ENCODE measurements at places on chromosomes 7 and 10. TPM values are rescaled to one million over a fixed set of nuclear protein-coding genes. Genes with fewer than 3 reads are reported as not detected.

GRCh38 chr7:50656141-50656895 is 91.1 kb upstream of the DDC start:
- DNase-seq, result no peak

- DNase-seq, result no peak
Measured at GRCh38 chr10:112816033-112816430, 134.0 kb upstream of the TCF7L2 start.

DNA sequence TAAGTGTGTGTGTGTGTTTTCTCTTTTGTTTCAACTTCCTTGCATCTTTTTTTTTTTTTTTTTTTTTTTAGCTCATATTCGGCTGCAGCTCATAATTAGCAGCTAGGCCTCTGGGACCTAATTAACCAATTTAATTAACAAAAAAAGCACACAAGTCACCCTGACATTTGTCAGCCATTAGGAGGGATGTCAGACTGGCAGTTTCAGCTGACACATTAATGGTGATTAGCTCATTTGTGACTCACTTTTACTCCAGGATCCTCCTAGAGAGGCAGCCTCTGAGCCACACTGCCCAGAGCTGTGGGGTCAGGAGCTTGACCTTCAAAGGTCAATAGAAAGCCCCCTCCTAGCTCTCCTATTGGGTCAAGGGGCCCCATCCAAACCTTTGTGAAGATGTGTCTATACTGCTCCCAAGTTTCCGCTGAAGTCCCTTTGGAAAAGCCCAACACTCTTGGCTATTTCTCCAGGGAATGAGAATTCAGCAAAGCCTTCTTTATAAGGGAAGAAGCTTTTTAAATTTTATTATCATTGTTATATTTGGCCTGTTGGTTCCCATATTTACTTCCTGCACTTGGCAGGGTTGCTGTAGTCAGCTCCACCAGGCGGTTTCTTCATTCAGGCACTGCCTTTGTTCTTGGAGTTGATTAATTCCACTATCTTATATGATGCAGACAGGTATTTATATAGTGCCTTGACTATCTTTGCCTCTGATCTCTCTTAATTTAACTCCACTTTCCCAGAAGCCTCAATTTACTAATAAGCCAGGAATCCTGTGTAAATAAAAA is 109.5 kb upstream of the HABP2 start:
- no peak for DNase-seq

GRCh38 chr7:39069896-39070881 is 92.5 kb downstream of the POU6F2 start:
- no peak for DNase-seq

DNA sequence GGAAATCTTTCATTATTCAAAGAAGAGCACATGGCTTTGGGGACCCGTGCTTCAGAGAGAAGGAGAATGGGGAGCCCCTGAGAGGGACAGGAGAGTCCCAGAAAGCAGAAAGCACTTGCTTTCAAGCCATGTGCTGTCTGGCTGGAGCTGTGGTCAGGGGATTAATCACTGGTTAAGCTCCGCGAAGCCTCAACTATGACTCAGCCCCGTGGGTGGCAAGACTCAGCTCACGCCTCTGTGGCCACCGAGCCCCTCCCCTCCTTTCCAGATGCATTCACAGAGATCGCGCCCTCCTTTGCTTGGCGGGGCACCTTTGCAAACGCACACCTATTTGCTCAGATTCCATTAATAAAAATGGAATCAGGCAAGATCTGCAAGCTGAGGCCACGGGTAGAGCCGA is 202.9 kb upstream of the TCERG1L start:
- peak; percentile 55 for DNase-seq

DNA sequence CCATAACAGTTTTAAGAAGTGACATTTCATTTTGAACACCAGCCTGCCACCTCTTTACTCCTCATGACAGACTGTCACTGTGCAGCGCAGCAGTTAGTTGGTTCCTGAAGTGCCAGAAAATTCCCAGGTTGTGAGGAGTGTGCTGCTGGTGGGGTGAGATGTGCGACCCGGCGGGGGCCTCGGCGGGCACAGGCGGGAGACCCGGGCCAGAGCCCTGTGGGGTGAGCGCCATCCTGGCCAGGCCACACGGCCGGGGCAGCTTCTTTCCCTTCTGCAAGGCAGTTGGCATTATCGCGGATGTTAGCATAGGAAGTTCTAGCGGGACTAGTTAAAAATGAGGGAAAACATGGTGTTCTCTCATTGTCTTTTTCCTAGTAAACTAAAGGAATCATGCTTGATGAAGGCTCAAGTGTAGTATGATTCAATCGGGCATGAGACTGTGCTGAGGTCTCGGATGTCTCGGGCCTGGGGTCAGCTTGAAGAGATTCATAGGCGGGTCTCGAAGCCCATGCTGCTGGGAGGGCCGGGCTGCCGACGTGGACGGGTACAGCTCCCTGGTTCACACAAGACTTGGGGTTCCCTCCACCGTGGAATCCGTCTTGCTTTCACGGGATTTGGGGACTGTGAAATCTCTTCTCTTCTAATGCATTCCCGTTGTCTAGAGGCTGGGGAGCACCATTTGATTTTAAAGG is 56.1 kb downstream of the MGMT start:
- DNase-seq, result no peak

- no peak for DNase-seq
Measured at GRCh38 chr7:17863095-17863808, 77.0 kb downstream of the SNX13 start.

DNA sequence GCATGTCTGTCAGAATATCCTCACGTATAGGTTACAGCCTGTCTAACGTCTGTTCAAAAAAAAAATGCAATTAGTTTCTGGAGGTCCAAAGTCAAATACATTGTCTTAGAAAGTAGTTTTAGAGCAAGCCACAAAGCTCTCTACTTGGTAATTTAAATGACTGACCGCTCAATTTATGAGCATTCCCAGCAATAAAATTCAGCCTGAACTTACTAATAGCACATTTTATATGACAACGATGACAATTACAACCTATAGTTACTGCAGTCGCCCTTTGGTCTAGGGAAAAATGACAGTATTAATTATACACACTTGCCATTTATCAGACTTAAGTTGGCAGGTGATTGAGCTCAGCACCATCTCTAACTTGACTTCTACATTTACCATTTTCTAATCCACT is 425.8 kb upstream of the STEAP1 start:
- no peak for DNase-seq

- DNase-seq, result no peak
Measured at GRCh38 chr7:36942955-36943354, 218.7 kb upstream of the AOAH start.

- DNase-seq, result no peak
Measured at GRCh38 chr10:665579-666091, 23.8 kb downstream of the DIP2C start.

DNA sequence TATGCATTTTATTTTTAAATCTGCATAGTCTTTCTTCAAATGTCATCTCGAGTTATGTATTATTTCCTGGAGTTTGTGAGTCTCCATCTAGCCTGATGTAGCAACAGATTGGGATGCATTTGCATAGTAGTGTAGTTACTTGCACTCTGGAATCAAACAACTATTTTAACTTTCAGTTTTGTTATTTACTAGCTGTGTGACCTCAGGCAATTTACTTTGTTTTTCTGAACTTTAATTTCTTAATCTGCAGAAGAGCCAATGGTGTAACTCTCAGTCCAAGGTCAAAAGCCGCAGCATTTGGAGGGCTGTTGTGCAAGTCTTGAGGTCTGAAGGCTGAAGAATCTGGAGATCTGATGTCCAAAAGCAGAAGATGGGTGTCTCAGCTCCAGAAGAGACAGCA is 175.8 kb upstream of the SORCS1 start:
- DNase-seq, result no peak

- DNase-seq, result peak; percentile 38
Measured at GRCh38 chr7:96823274-96823673, 113.6 kb upstream of the SEM1 start.

DNA sequence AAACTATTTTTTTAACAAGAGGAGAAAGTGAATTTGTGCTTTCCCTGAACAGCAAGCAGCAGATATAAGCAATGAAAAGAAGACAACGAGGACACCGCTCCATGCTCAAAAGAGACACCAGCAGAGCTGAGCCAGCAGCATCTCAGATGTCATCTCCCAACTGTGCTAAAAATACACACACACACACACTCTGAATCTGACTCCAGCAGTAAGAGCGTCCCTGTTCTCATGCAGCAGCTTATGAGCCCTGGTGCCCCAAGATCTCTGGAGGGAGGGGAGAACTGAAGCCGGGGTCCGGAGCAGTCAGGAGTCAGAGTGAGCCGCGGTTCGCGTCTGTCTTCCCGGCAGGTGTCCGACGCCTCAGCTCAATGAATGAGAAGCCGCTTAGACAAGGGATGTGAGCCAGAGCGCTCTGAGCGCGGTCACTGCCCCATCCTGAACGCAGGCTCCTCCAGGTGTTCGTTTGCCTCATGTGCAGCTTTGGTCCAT is 49.2 kb downstream of the SVIL start:
- no peak for DNase-seq

- DNase-seq, result no peak
Measured at GRCh38 chr7:156611014-156612010, 29.3 kb upstream of the RNF32 start.

- DNase-seq, result peak; percentile 47
Measured at GRCh38 chr10:5666008-5666840, at the start of gene ASB13. Gene ASB13, minus strand, starts transcription at chr10:5666595. Its CDS starts 44 bp downstream, at chr10:5666551.

DNA sequence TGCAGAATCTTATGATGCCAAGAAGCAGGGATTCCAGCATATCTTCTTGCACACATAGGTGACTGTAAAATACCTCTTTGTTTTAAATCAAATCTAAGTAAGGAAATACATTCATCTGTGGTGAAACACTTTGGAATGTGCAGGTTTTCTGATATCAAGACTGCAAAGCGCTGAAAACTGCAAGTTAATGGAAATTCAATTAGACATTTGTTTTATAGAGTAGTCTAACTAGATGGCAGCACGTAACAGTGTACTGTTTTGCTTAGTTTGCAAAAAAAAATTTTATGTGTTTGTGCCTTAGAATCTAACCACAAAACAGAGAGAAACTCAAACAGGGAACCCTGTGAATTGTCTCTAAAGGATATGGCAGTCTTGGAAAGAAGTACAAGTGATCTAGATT is 259.2 kb downstream of the HDAC9 start:
- DNase-seq, result peak; percentile 32

GRCh38 chr10:42983591-42983990 is 93.3 kb upstream of the RET start:
- no peak for DNase-seq

DNA sequence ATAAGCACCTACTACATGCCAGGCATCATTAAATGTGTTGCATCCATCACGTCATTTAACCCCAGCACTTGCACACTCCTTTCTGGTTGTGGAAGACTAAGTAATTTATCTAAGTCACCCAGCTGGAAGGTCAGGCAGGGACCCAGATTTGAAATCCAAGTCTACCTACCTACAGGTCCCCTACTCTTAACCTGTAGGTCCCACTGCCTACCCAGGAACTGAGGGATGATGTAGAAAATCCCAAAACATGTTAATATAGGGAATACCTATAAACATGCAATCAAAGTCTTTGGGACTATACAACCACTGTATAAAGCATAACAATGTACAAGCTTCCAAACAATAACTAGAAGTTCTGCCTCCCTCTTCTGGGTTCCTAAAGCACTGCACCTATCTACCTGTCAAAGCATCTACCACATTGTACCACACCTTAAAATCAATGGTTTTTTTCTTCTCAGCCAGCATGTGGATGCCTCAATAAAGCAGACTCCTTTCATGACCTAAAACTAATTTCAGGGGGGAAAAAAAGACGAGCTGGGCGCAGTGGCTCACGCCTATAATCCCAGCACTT is 5.6 kb downstream of the IL6 start:
- DNase-seq, result peak; percentile 43

The SYT15 gene
- total RNA-seq, result 0.08 TPM

The OTUD1 gene
- 2.0 TPM for total RNA-seq

The SPDYE2 gene
- not detected for total RNA-seq

The GRID2IP gene
- not detected for total RNA-seq

The AGR2 gene
- total RNA-seq, result not detected

The PSTK gene
- 9.6 TPM for total RNA-seq

The MRC1 gene
- 0.03 TPM for total RNA-seq

The ZNF365 gene
- total RNA-seq, result 8.2 TPM

The HTR7 gene
- total RNA-seq, result 16.8 TPM
